ENCODE measurements at places on chromosomes 12 and 14.

GRCh38 chr12:131021154-131021541 is 67.4 kb downstream of the ADGRD1 start:
- DNase-seq: no peak

DNA sequence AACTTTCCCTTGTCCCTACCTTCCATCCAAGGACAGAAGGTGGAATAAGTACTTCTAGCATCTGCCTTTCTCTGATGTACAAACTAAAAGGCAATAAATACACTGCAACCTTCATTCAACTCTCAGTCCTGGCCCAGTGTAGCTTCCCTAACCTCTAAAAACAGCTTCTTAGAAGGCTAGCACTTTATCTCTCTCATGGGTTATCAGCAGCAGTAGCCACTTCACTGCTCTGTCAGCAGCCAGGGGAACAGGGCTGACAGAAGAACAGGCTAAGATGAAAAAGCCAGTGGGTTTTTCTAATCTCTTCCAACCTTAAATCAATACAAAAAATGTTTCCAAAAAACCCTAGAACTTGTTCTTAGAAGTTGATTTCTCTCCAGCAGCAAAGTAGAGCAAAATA is 13.2 kb downstream of the BAZ2A start:
- no peak for DNase-seq

DNA sequence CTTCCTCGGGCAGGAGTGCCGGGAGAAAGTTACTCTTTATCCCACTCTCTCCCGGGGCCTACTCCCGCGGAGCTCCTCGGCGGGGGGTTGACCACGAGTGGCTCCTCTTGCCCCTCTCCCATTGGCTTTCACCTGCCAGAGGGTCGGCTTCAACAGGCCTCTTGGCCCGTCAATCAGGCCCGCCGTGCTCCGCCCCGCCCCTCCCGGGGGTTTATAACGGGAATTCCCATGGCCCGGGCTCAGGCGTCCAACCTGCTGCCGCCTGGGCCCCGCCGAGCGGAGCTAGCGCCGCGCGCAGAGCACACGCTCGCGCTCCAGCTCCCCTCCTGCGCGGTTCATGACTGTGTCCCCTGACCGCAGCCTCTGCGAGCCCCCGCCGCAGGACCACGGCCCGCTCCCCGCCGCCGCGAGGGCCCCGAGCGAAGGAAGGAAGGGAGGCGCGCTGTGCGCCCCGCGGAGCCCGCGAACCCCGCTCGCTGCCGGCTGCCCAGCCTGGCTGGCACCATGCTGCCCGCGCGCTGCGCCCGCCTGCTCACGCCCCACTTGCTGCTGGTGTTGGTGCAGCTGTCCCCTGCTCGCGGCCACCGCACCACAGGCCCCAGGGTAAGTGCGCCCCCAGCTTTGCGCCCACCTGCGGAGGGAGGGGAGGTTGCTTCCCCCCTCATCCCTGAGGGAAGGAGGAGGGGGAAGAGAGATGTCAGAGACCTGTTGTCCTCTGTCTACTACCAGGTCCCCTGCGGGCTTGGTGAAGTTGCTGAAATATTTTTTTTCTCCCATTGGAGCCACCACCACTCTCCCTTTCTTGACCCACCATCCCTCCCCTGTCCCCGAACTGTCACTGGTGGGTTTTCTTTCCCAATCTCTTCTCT is at the start of gene SMOC1:
Gene SMOC1, plus strand, starts transcription at position 242 of the 869 bp plus-strand sequence. Its CDS starts 263 bp downstream, at position 505.
- no peak for DNase-seq

DNA sequence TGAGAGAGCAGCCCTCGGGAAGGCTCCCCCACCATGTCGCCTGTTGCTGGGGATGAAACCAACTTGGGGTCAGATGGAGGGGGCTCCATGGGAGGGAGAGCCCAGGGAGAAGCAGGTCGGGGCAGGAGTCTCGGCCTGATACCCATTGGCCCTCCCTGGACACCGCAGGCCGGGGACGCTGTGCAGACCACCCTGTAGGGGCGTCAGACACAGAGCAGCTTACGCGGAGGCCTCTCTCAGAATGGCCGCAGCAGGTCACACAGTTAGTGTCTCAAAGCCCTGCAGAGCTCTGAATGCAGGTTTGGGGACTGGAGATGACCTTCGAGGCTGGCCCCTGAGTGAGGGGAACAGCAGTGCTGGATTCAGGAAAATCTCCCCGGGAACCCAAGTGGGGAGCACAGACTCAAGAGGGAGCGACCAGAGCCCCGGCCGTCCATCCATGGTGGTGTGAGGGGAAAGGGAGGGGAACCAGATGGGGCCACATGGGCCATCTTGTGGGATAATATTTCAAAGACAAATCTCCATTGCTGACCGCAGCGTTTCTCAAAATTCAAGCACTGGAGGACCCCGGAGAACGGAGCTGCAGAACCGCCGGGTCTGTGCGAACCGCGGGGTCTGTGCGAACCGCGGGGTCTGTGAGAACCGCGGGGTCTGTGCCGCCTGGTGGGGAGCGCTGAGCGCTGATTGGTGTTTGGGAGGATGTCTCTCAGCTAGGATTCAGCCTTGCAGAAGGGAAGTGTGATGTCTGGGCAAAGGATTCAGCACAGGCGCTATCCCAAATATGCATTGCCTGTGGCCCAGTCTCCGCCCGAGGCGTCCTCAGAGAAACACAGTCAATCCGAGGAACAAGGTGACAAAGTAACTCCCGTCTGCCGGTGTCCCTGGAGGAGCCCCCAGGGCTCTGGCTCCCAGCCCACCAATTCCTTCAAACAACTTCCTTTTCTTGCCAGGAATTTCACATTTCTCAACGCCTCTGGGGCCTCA is 324.4 kb upstream of the RTL1 start:
- no peak for DNase-seq

DNA sequence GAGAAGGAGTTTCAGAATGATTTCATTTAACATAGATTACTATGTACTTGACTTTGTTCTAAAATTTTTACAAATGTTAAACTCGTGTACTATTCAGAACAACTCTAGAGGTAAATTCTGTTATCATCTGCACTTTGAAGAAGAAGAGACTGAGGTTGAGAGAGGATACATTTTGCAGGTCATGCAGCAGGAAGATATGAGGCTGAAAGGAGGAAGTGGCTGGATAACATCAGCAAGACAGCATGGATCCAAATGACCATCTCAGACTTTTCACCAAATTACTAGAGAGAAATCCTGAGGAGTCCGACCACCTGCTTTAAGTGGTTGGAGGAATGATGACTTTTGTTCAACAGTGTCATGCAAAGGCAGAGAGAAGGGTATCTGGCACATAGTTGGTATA is 84.9 kb downstream of the ASCL4 start:
- DNase-seq: no peak

GRCh38 chr12:226401-226800 is 12.4 kb upstream of the SLC6A12 start:
- DNase-seq: no peak

DNA sequence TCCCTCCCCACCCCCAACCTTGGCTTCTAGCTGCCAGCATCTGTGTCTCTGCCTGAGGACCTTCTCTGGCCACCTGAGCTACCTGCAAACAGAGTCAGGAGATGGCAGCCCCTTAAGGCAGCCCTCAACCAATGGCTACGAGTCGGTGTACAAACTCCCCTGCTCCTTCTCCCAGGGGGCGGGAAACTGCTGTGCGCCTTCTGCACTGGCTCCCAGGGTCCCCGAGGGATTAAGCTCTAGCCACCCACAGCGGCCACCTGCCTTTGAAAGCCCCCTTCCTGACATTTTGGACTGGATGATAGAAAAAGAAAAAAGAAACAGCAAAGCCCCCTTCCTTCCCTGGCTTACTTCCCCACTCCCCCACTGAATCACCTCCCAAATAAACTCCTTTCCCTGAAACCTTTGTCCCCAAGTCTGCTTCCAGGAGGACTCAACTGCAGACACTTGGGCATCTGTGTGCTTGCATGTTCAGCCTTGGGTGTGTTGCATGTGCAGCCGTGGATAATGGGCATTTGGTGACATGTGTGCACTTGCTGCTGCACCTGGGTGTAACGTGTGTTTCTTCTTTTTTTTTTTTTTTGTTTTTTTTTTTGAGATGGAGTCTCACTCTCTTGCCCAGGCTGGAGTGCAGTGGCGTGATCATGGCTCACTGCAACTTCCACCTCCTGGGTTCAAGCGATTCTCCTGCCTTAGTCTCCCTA is 6.0 kb downstream of the SDS start:
- no peak for DNase-seq

DNA sequence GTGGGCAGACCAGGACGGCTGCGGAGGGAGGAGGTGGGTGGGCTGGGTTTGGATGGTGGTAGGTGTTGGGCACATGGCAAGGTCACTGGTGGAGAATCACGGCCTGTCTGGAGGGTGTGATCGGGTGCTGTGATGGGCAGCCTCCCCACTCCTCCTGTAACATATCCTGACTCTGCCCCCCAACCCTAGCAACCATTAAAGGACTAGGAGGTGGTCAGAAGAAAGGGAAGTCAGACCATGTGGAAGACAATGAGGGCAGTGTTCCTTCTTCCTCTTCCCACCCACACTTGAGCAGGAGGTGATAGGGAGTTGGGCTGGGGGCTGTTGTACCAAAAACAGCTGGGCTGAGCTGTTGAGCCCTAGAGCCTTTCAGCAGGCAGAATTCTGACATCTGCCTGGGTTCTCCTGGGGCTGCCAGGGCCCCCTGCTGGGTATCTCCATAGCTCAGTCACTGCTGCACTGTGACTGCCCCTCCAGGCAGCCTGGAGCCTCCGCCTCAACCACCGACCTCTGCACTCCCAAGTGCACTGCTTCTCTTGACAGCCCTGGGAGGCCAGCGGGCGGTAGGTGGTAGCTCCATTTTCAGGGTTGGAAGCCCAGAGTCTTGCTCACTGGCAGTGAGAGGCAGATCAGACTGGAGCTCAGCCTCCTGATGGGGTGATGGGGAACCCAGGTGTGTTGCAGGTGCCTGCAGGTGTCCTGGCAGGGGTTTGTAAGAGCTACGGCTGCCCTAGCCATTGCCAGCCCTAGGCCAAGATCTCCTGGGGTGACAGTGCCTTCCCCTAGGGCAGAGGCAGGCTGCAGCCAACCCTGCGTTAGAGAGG is 15.4 kb downstream of the VASH1 start:
- no peak for DNase-seq

- DNase-seq: no peak
Measured at GRCh38 chr14:61598980-61599379, 96.3 kb upstream of the HIF1A start.

DNA sequence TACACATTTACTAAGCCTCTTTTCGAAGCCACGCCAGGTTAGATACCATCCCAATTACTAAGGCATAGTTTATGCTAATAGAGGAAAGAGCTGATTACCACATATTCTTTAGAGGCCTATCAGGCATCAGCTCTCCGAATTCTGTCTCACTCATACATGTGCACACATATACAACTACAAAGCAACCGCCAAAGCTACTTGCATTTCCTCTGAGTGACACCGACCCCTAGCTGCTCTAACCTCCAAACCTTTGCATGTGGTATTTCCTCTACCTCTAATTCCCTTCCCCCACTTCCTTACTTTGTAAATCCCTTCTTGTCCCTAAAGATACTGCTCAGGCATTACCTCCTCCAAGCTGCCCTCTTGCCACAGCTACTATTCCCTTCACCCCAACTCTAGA is 107.2 kb downstream of the DUSP6 start:
- DNase-seq: no peak

GRCh38 chr14:100078216-100078803 is 13.1 kb downstream of the EVL start:
- DNase-seq: no peak

DNA sequence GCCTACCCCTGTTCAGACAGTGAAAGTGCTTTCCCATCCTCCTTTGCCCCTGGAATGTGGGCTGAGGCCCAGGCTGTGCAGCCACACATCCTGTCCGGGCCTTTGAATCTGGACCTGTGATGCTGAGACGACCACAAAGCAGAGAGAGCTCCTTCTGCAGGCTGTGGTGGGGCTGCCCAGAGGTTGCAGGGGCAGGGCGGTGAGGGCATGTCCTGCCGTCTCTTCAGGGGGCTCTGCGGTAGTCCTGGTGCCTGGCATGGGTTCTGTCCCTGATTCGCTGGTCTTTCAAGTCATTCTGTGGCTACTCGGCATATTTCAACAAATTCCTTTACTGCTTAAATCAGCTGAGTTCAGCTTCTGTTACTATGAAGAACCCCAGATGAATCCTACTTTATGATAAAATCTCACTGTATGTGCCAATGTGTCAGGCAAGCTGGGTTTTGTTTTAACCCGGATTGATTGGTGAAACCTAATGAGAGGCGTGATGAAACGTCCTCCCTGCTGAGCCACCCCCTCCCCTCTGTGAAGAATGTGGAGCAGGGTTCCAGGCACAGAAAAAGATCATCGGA is 63.4 kb upstream of the DICER1 start:
- DNase-seq: no peak

DNA sequence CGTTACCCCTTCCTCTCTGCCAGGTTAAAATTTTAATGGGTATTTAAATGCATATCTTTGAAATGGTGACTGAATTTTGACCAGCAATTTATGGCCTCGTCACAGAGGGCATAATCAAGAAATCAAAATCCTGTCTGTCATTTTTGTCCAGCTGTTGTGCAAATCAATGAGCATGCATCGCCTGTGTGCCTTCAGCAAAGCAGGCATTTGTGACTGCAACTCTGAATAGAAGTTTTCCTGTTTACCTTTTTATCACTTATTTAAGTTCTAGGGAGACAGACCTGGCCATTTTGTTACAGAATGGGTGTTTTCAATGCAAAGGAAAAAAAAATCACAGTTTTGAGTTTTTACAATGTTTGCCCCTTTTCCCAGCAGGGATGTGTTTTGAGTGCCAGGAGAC is 107.4 kb downstream of the PPM1A start:
- DNase-seq: no peak

DNA sequence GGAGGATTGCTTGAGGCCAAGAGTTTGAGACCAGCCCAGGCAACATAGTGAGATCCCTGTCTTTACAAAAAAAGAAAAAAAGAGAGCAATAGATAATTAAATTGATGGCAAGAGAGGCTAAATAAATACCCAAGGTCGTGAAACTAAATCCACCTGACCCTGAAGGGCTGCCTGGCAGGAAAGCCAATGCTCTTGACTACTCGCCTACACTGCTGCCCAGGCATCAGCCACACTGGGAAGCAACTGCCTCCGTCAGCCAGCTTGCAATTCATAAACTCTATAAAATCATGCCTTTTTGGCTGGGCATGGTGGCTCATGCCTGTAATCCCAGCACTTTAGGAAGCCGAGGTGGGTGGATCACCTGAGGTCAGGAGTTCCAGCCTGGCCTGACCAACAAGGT is 31.7 kb upstream of the RASSF3 start:
- DNase-seq: no peak
